ENCODE measurements at places on chromosomes 4 and X.

DNA sequence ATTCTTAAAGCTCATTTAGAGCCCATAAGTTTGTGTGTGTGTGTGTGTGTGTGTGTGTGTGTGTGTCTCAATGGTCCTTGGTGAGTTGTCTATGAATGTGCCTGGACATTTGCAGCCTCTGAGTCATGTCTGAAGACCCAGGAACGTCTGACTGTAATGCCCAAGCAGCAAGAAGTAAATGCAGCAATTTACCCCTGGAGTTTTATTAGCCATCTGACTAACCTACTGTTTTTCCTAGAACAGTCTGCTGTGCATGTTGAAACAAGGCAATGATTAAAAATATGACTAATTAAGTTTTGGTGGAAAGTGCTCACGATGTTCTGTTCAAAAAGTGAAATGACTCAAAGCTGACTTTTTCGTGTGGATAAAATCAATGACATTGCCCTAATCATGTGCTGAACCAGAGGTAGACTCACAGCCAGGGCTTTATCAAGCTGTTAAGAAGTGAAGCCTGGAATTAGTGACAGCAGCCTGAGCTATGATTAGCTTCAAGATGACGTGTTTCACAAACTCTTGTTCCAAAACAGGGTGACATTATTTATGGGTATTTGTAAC, 201.6 kb downstream of the CPE start:
- DNase-seq = no peak

DNA sequence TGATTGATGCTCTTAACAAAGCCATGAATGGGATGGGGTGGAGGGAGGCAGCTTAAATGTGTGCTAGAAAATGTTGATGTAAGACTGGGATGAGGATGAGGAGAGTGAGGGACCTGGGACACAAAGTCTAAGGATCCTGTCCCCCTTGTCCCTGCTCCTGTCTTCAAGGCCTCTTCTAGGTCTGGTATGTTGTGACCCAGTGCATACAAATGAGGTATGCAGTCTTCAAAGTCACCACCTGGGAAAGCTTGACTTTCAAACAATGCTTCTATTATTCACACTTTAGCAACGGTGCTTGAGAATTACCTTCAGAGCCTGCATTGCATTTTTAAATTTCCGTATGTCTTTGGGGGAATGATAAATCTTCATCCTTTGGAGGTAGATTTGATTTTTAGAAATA, 88.4 kb upstream of the SLC34A2 start:
- DNase-seq = no peak

DNA sequence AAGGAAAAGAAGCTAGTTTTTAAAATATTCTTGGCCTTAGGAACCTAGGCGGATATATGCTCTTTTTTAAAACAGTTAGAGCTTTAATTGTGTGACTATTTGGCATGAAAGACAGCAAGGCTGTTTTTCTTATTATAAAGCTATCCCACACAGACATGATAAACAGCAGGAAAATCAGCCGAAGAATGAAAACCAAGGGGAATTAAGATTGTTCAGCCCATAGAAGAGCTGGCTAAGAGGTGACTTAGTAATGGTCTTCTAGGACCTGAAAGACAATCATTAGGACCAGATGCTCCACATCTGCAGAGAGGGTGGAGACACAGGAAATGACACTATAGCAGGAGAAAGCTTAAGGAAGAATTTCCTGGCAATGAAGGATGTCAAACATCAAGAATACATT, 171.4 kb upstream of the NRK start:
- no peak for DNase-seq

- DNase-seq = no peak
These were observed 213.3 kb downstream of the GABRG1 start for GRCh38 chr4:45910511-45910910.

GRCh38 chr4:102535398-102536082, 34.4 kb downstream of the NFKB1 start:
- DNase-seq = no peak

- peak; percentile 18 for DNase-seq
These were observed 723 bp downstream of the DHX15 start for GRCh38 chr4:24583451-24584210.

DNA sequence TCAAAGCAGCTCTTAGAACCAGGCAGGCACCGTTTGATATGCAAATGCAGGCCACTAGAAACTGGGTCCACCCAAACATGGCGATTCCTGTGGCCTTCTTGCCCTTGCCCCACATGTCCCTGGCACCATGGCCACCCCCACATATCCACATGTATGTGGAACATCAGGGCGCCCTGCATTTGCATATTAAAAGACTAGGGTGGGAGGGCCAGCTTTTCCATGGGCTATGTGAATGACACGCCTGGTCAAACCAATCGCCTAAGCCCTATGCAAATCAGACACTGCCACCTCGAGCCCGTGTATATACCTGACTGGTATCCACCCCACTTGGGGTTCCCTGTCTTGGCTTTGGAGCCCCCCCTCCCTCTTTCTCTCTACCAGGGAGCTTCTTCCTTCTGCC, 107.0 kb downstream of the ABLIM2 start:
- no peak for DNase-seq

- DNase-seq = no peak
These were observed 82.8 kb downstream of the LNX1 start for GRCh38 chr4:53508446-53508845.

DNA sequence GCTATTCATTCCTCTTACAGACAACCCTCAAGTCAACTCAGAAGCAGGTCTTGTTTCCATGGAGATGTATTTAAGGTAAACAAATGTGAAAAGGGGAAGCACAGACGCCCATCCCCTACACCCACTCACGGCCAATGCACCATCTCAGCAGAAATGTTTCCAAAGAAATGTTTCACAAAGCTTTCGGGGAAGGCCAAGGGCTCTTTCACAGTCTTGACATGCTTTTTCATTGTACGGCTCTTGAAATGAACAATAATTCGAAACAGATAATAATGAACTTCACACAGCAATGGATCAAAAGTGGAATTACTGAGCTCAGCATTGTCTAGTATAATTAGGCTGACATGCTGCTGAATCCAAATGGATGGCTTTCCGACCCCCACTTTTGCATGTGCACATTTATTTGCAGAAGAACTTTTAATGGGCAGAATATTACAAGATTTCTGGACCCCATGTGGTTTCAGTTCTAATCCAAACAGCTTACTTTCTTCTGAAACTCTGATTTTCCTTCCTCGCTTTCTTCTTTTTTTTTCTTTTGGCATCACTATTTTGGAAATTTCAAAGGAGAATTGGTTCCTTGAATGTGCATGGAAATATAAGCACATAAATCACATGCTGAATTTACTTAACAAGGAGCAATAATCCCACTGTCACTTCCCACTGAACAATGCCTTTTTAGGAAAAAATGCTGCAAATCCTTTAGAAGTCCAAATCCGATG, 160.9 kb downstream of the SMIM20 start:
- no peak for DNase-seq

- no peak for DNase-seq
These were observed 3.1 kb upstream of the TASL start for GRCh38 chrX:30580641-30581040.

DNA sequence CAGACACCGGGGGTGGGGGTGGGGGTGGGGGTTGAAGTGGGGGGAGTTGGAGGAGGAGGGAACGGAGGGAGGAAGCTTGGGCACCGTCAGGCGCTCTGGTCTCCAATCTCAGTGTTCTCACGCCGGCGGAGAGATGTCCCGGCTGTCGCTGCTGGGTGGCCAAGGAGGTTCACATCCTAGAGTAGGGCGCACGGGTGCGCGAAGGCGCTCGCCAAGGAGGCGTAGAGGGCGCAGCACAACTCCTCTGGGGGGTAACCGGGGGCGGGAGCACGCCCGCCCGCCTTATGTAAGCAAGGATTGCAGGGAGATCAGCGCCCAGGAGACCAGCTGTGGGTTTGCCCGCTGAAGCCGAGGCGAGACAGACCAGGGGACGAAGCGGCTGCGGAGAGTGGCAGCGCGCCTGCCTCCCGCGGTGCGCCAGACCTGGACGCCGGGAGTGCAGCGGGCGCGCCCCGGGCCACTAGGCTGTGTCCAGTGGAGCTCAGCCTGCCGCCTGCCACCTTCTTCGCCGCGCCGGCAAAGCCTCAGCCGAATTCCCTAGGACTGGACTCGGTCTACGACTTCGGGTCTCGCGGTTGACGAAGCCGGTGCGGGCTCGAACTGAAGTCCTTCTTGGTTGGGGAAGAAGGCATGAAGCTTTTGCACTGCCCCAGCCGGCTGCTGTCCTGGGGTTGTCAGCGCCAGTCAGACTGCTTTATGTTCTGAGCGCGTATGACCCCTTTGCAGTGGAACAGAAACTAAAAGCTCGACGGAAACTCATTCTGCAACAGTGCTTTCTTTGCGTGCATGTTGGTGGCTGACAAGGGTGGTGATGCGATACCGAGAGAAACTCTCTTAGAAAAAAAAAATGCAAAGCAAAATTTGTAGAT, 707 bp upstream of the UNC5C start:
- no peak for DNase-seq

DNA sequence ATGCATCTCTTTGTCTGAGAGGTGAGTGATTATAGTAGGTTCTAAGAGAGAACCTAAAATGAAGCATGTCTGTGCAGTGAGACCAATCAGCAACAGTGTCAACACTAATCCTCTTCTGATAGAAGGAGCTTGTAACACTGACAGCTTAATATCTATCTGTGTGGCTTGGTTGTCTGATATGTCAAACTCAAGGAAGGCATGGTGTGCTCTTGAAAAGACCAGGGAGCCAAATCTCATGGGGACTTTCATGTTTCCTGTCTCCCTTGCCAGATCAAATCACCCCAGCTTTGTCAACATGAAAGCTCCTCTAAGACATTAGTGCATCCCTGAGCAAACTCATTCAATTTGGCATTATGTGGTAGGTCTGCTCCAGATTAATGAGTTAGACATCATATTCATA, 95.4 kb downstream of the ANOS1 start:
- no peak for DNase-seq

GRCh38 chrX:101171883-101172400, 47.6 kb upstream of the DRP2 start:
- DNase-seq = no peak

DNA sequence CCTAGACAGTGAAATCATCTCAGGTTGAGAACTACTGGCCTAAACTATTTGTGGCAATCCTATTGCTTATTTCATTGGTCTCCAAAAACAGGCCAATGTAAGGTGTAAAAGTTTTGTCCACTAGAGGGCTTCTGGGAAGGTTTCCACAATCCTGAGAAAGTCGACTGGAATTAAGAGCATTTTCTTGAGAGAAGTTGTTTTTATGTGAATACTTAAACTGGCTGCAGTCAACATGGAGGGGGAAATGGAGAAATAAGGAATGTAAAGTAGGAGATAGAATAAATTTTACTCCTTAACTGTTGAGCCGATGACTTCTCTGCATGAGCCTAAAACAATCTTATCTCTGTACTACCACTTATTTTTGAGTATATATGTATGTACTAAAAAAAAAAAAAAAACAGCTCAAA, 11.0 kb upstream of the EIF4E start:
- DNase-seq = no peak

- DNase-seq = no peak
These were observed 58.0 kb downstream of the SH3BGRL start for GRCh38 chrX:81259714-81260395.

DNA sequence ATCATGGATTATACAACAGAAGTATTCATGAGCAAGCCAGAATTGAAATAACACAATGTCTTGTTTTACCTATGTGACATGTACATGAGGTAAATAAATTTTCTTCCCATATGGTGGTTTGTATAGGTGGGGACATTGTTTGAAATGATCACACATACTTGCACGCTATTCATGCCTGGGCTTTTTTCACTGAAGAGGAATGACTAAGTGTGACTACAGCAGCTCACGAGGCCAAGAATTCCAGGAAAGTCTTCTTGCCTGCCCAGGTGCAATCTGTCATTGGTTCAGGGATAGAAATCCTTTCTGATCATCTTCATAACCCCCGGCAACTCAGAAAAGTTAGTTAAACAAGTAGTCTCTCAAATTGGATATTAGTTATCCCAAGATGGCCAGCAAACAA, 36.3 kb upstream of the AREG start:
- no peak for DNase-seq

DNA sequence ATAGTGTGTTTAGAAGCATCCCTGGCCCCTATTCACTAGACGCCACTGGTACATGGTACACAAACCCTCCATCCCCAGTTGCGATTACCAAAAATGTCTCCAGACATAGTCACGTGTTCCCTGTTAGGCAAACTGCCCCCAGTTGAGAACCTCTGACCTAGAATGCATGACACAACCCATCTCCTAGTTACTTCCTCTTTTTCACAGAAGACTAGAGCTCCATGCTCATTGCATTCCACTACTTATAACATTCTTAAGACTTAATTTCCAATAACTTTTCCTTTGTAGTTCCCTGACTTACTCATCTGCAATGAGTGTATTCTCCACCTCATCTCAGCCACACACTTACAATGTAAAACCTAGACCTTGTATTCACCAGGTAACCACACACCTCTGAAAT, 68.6 kb downstream of the PRSS12 start:
- no peak for DNase-seq

DNA sequence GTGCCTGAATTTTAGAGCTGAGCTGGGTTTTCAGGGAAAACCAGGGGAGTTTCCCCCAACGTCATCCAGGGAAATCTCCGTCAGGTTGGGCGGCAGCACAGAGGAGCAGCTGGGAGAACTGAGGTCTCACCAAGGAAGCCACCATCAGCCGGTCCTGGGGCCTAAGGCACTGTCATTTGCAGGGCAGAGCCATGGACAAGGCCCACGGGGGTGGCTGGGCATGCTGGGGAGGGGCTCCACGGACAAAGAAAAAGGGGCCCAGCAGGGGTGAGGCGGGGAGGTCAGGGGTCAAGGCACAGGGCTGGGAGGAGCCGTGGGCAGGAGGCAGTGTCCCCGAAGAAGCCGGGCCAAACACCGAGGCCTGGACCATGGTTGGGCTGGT, 109.8 kb downstream of the HMX1 start:
- no peak for DNase-seq

DNA sequence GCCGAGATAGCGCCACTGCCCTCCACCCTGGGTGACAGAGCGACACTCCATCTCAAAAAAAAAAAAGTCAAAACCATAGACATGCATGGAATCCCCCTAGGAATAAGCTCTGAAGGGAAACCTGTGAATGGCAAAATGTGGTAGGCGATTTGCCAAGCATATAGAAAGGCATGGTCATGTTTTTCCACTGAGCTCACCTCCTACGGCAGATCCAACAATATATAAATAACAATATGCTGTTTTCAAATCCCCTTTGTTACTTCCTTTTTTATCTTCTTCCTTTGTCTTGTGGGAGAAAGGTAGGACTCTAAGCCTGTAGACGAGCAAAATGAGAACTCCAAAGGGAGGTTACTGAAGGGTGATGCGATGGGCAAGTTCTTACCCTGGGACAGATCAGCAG, 219.0 kb downstream of the PALLD start:
- DNase-seq = no peak

DNA sequence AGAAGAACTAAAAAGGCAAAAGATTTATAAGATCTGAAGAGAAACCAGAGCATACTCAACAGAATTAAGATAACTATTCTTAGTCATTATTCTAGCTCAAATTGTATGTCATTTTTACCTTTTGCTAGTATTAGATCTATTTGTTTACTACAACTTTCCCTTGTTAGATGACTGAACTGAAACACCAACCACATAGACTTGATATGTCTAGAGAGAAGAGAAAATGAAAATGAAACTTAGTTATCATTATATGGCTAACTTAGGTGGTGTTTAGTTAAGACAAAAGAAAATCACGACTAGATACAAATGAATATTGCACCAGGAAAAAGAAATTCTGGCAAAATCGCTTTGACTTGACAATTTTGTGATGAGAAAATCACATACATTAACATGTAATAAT, 690.8 kb downstream of the PCDH18 start:
- no peak for DNase-seq

- no peak for DNase-seq
These were observed 131.5 kb downstream of the HS3ST1 start for GRCh38 chr4:11297201-11297600.

- peak; percentile 34 for DNase-seq
These were observed 278.9 kb downstream of the INPP4B start for GRCh38 chr4:142567199-142567598.
